ENCODE measurements at places on chromosomes 13 and 19. TPM values are rescaled to one million over a fixed set of nuclear protein-coding genes. Genes with fewer than 3 reads are reported as not detected.

Gene ERICH6B
- not detected for total RNA-seq

Gene B3GNT8
- total RNA-seq = 5.1 TPM

Gene ZNF823
- total RNA-seq = 9.9 TPM

Gene APLP1
- 4.2 TPM for total RNA-seq

Gene SIGLEC14
- 0.29 TPM for total RNA-seq

Gene CD37
- not detected for total RNA-seq
